ENCODE measurements at places on chromosomes 16 and 17.

DNA sequence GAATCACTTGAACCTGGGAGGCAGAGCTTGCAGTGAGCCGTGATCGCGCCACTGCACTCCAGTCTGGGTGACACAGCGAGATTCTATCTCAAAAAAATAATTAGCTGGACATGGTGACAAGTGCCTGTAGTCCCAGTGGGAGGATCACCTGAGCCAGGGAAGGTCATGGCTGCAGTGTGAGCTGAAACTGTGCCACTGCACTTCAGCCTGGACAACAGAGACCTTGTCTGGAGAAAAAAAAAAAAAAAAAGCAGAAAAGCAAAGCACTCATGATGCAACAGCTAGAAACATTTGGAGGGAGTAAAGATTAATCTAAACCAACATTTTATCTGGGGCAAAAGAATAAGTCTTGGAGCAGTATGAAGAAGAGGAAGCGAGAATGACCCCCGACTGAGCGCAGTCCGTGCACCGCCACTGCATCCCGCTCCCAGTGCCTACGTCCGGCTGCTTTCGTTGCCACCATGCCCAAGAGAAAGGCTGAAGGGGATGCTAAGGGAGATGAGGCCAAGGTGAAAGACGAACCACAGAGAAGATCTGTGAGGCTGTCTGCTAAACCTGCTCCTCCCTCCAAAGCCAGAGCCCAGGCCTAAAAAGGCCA is 8.2 kb downstream of the PRPSAP1 start:
- no peak overlapping the region for H3K4me3 ChIP-seq
- peaks cover 25% of the 10 kb centered on the region for H3K36me3 ChIP-seq
- H3K27ac ChIP-seq: peak overlapping the region; percentile 1
- H3K27me3 ChIP-seq: no peaks in the 10 kb centered on the region
- no peaks in the 10 kb centered on the region for H3K4me1 ChIP-seq

- peaks cover 65% of the 10 kb centered on the region for H3K4me1 ChIP-seq
- peak overlapping the region; percentile 87 for H3K4me3 ChIP-seq
- no peaks in the 10 kb centered on the region for H3K27me3 ChIP-seq
- H3K36me3 ChIP-seq: peaks cover 9% of the 10 kb centered on the region
- no peak for DNase-seq
- H3K27ac ChIP-seq: peak overlapping the region; percentile 90
Observed at GRCh38 chr16:74605746-74606520, 981 bp downstream of the GLG1 start.

GRCh38 chr16:89268585-89268984 is 51.1 kb downstream of the ZNF778 start:
- H3K4me1 ChIP-seq: no peaks in the 10 kb centered on the region
- no peak for DNase-seq
- H3K36me3 ChIP-seq: peaks cover 36% of the 10 kb centered on the region

DNA sequence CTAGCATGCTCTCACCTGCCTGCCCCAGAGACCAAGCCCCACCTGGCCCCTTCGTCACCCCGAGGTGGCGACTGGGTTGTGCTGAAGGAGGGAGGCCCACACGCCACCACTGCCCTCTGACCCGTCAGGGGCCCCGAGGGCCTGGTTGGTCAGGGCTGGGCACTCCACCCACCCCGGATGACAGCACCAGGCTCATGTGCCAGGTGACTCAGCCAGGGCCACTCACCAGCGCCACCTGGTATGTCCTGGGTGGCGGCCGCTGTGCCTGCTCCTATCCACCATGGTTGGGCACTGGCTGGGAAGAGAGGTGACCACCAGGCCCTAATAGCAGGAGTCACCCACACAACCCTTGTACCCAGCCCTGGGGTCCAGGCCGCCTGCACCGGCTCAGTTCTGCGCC is 68.9 kb downstream of the JPH3 start:
- no peak for DNase-seq
- no peaks in the 10 kb centered on the region for H3K36me3 ChIP-seq
- peaks cover 2% of the 10 kb centered on the region for H3K27me3 ChIP-seq
- H3K4me1 ChIP-seq: no peaks in the 10 kb centered on the region

- no peak overlapping the region for H3K4me3 ChIP-seq
- H3K36me3 ChIP-seq: no peaks in the 10 kb centered on the region
- H3K27ac ChIP-seq: no peak overlapping the region
- no peak for DNase-seq
- peaks cover 5% of the 10 kb centered on the region for H3K4me1 ChIP-seq
Observed at GRCh38 chr17:337866-338265, 14.7 kb downstream of the RPH3AL start.

DNA sequence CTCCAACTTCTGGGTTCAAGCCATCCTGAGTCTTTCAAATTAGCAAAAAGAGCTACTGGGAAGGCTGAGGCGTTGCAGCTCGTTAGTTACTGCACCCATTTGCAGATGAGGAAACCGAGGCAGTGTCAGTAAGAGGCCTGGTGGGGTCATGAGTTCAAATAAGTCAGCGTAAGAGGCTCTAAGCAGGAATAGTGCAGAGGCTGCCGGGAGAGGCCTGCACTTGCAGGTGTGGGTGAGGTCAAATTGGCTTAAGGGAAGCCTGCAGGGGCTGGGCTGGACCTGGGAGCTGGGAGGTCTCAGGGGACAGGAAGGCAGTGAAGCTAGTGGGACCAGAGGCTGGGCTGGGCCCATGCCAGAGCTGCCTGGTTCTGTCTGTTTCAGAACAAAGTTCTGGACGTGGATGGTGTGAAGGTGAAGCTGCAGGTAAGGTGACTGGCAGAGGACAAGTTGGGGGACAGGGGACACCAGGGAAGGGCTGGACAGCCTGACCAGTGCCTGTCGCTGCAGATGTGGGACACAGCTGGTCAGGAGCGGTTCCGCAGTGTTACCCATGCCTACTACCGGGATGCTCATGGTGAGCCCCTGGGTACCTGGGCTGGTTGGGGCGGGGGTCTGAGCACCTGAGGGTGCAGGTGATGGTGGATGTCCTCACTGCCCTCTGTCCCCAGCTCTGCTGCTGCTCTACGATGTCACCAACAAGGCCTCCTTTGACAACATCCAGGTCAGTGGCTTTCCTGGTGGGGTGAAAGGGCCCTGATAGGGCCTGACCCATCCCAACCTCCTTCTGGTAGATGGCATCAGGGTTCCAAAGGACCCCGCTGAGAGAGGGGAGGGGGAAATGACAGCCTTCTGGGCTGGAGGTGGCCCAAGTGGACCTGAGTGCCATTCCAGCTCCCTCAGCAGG is 3.0 kb downstream of the RAB26 start:
- H3K27me3 ChIP-seq: no peaks in the 10 kb centered on the region
- H3K36me3 ChIP-seq: peaks cover 48% of the 10 kb centered on the region
- DNase-seq: no peak
- H3K4me1 ChIP-seq: peaks cover 18% of the 10 kb centered on the region

DNA sequence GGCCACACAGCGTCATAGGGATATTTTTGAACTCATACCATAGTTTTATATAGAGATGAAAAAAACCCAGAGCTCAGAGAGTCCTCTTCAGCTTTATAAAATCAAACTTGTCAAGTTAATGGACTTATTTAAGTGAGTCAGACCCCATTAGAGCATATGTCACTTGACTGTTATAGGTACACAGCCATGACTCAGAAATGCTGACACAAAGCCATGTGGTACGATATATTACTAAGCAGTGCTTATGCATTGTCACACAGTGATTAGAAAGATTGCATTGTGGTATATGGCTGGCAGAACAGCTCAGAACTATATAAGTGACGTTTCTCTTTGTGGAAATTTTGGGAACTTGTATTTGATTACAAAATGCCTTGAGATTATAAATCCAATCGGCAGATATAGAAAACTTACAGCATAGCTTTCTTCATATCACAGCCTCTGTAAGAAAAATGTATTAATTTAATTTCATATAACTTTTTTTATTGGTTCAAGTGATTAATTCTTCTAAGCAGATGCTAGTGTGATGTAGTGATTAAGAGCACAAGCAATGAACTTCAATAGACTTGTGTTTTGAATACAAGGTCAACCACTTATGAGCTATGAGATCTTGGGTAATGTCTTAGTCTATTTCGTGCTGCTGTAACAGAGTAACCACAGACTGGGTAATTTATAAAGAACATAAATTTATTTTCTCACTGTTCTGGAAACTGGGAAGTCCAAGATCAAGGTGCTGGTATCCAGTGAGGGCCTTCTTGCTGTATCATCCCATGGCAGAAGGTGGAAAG is 25.8 kb upstream of the GINS3 start:
- no peaks in the 10 kb centered on the region for H3K36me3 ChIP-seq
- no peak for DNase-seq
- H3K4me1 ChIP-seq: no peaks in the 10 kb centered on the region
- no peak overlapping the region for H3K4me3 ChIP-seq
- H3K27ac ChIP-seq: no peak overlapping the region

DNA sequence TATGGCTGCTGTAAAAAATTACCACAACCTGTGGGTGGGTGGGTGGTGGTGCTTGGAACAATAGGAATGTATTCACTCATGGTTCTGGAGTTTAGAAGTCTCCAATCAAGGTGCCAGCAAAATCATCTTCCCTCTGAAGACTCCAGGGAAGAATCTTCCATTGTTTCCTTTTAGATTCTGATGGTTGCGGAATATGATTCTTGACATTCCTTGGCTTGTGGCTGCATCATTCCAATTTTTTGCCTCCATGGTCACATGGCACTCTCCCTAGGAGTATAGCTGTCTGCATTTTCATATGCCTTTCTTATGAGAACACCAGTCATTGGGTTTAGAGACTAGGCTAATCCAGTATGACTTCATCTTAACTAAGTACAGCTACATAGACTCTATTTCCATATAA is 401.0 kb downstream of the HS3ST3B1 start:
- DNase-seq: no peak
- no peak overlapping the region for H3K4me3 ChIP-seq
- H3K27ac ChIP-seq: no peak overlapping the region
- H3K36me3 ChIP-seq: no peaks in the 10 kb centered on the region

DNA sequence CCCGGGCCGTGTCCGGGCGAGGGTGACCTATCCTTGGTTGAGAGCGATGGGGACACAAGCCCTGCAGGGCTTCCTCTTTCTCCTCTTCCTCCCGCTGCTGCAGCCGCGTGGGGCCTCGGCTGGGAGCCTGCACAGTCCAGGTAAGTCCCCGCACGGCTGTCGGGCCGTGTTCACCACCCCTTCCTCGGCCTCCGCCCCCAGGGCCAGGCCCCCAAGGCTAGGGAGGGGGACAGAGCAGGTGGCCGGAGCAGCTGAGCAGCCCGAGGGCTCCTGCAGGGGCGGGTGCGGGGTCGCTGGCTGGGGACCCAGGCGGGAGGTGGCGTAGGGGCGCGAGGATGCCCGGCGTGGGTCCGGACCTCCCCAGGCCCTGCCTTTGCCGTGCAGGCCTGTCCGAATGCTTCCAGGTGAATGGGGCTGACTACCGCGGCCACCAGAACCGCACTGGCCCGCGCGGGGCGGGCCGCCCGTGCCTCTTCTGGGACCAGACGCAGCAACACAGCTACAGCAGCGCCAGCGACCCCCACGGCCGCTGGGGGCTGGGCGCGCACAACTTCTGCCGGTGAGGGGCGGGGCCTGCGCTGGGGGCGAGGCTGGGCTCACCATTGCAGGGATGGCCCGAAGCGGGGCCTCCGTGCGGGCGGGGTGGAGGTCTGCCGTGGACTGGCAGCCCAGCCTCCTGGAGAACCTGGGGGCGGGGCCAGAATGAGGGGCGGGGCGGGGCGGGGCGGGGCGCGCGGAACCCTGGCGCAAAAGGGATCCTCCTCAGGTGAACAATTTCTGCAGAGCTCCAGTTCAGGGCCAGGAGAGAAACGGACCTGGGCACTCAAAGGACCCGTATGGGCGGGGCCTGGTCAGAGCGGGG is 631 bp downstream of the KREMEN2 start:
- H3K4me3 ChIP-seq: peak overlapping the region; percentile 57
- peaks cover 32% of the 10 kb centered on the region for H3K4me1 ChIP-seq
- no peak overlapping the region for H3K27ac ChIP-seq
- peak; percentile 82 for DNase-seq

- no peak for DNase-seq
- no peaks in the 10 kb centered on the region for H3K4me1 ChIP-seq
- no peaks in the 10 kb centered on the region for H3K36me3 ChIP-seq
- no peak overlapping the region for H3K4me3 ChIP-seq
- H3K27me3 ChIP-seq: peaks cover 5% of the 10 kb centered on the region
Observed at GRCh38 chr17:48472411-48473281, 42.6 kb upstream of the SKAP1 start.

DNA sequence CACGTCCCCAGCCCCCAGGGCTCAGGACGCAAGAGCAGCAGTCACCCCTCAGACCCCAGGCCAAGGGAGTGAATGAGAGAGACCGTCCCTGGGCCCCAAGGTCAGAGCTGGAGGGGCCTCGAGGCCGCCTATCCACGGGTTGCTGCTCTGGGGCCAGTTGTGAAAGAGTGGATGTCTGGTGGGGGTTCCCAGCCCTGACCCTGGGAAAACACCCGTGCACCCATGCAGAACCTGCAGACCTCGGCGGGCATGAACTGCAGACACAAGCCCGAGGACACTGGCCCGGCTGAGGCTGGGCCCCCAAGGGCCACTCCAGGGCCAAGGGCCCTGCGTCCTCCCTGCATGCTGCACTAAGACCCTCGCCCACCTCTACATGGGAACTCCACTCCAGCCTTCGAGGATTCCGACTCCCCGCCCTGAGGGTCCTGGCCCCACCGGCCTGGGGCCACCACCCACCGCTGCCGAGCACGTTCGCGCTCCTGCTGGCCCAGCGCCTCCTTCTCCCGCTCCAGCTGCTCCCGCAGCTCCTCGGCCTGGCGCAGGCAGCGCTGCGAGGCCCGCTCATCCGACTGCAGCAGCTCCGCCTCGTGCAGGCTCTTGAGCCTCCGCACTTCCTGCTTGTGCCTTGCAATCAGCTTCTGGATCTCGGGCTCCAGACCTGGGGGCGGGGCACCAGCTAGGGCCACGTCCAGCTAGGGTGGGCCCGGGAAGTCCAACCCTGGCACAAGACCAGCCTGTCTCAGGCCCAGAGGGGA is 27.6 kb upstream of the AATK start:
- no peaks in the 10 kb centered on the region for H3K4me1 ChIP-seq
- no peak overlapping the region for H3K27ac ChIP-seq
- H3K27me3 ChIP-seq: no peaks in the 10 kb centered on the region
- H3K4me3 ChIP-seq: no peak overlapping the region

GRCh38 chr17:8122422-8122923 is 1.4 kb downstream of the HES7 start:
- peak overlapping the region; percentile 90 for H3K4me3 ChIP-seq
- H3K27ac ChIP-seq: peak overlapping the region; percentile 47
- peaks cover 19% of the 10 kb centered on the region for H3K27me3 ChIP-seq
- peaks cover 7% of the 10 kb centered on the region for H3K36me3 ChIP-seq

GRCh38 chr16:66603537-66604375 is 748 bp upstream of the CMTM3 start:
- peaks cover 17% of the 10 kb centered on the region for H3K36me3 ChIP-seq
- peak overlapping the region; percentile 81 for H3K4me3 ChIP-seq
- peak; percentile 84 for DNase-seq
- peaks cover 41% of the 10 kb centered on the region for H3K4me1 ChIP-seq
- H3K27ac ChIP-seq: peak overlapping the region; percentile 95

DNA sequence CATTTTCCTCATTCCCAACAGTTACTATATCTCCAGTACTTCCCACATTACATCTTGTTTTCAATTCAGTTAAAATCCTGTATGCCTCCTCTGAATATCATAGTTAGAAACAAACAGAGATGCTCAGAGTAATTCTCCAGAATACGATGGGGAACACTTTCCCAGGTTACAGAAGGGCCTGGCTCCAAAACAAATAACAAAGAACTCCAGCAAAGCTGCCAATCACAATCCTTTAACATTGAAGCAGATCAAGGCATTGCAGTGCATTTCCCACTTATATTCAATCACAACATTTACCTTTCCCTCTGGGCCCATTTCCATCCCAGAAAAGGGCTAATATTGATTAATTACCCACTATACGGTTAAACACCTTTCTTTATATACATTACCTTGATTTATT is 29.4 kb upstream of the PMFBP1 start:
- H3K27ac ChIP-seq: no peak overlapping the region
- H3K4me1 ChIP-seq: peaks cover 7% of the 10 kb centered on the region
- DNase-seq: no peak
- peaks cover 4% of the 10 kb centered on the region for H3K27me3 ChIP-seq
- H3K36me3 ChIP-seq: no peaks in the 10 kb centered on the region
